Hematopoietic multipotent progenitor cell treated with erythropoietin and hydrocortisone succinate and interleukin-3 and kit ligand, for 4 days (in vitro differentiated cells): ENCODE measurements at places on chromosomes 2 and 18.

DNA sequence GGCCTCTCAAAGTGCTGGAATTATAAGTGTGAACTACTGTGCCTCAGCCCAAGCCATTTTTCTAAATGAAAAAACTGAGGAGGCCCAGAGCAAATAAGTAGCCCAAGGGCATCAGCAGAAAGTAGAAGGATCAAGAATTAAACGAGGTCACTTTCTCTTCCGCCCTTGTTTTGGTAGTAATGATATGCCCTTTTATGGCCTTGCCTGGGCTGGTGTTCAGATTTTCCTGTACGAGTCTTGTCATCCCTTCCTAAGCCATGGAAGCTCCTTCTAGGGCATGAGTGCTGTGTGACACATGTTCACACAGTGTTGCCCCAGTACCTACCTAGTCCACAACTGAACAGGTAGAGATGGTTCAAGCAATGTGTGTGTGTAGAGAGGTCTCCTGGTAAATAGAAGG is 6.6 kb downstream of the HPCAL1 start:
- DNase-seq: no peak

DNA sequence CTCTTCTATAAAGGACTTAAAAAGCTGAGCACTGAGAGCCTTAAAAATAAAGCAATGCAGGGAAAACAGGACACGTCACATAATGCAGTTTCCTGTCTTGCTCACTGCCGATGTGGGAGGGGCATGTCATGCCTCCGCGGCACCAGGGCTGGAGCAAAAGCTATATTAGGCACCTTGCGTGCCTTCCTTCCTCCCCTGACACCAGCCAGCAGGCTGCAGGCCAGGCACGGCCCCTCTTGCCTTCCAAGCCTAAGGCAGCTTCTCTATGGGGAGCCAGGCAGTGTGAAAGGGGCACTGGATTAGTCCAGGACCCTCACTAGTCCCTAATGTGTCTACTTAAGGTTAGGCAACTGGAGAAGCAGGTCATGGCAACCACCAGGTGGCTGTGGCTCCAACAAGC is 26.3 kb downstream of the MRPL35 start:
- DNase-seq: peak; percentile 64

GRCh38 chr2:28583899-28584553 is 88.2 kb downstream of the PLB1 start:
- DNase-seq: peak; percentile 77

GRCh38 chr2:171159372-171160118 is 1.1 kb downstream of the TLK1 start:
- peak; percentile 81 for DNase-seq

DNA sequence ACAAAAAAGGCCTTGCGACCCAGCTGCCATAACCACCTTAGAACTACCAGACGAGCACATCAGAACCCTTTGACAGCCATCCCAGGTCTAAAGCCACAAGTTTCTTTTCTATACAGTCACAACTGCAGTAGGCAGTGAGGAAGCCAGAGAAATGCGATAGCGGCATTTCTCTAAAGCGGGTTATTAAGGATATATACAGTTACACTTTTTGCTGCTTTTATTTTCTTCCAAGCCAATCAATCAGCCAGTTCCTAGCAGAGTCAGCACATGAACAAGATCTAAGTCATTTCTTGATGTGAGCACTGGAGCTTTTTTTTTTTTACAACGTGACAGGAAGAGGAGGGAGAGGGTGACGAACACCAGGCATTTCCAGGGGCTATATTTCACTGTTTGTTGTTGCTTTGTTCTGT is 48.8 kb downstream of the FEZ2 start:
- DNase-seq: peak; percentile 35

DNA sequence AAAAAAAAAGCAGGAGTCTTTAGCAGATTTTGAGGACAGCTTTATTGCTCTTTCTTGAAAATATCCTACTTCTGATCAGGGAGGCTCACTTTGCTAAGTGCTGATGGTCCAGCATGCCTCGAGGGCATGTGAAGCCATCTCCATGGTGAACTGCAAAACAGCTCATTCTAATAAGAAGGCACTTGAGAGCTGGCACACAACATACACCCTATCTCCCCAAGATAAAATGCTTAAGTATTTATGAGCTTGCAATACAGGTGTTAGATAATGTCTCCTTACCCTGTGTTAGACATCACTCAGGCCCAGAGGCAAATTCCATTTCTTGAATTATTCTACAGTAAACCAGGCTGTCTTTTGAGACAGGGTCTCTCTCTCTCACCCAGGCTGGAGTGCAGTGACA is 2.7 kb downstream of the ENOSF1 start:
- DNase-seq: no peak

DNA sequence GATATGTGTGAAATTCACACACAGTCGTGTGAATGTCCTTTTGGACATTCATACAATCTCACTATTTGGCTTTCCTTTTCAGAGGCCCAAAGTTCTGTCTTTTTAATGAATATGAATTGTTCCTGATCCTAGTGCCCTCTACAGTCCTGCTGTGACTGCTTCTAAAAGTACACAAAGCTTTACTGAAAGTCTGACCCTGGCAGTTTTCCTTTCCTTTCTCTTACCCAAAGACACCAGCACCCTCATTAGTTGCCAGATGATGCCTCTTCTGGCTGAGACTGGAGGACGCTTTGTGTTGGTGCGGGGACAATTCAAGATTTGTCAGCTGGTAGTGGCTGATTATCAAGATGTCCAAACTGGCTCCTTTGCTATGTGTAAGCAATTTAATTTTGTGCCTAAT is 81.8 kb upstream of the CDCA7 start:
- no peak for DNase-seq

DNA sequence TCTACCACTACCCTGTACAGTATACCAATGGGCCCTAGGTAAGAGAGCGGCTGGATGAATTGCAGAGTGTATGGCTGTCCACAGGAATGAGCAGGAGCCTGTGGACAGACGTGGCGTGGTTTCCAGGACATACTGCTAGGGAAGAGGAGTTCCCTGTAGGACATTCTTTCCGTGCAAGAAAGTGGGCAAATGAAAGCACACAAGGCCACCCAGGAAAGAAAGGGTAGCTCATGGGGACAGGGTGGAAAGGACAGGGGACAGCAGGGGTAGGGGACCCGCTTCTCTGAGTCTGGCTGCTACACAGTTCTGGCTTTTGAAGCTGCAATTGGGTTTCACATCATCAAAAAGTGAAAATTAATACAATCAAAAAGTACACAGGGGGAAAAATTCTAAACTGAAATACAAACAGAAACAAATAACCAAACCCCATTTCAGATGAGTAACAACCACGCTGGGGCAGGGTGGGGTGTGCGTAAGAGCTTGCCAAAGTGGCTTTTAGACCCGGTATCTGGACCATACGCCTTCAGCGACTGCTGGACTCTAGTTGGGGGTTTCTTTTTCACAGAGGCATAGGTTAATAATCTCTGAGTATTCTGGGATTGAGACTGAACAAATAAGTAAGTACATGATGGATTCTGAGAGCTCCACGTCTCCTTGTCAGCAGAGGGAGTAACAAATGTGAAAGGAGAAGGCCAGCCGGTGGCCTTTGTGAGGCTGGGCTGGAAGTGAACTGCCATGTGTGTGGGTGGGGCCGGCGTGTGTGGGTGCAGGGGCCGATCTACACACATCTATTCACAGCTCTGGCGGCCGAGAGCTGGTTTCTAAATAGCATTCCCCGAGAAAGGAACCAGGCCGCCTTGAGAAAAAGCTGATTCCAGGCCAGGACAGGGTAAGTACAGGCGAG is 84.0 kb downstream of the HDAC4 start:
- peak; percentile 31 for DNase-seq

GRCh38 chr2:72665448-72665847 is 160.4 kb downstream of the EXOC6B start:
- DNase-seq: no peak

GRCh38 chr2:225599856-225600255 is 200.3 kb downstream of the NYAP2 start:
- DNase-seq: no peak

GRCh38 chr18:63823516-63824219 is 48.5 kb downstream of the SERPINB7 start:
- DNase-seq: peak; percentile 68

DNA sequence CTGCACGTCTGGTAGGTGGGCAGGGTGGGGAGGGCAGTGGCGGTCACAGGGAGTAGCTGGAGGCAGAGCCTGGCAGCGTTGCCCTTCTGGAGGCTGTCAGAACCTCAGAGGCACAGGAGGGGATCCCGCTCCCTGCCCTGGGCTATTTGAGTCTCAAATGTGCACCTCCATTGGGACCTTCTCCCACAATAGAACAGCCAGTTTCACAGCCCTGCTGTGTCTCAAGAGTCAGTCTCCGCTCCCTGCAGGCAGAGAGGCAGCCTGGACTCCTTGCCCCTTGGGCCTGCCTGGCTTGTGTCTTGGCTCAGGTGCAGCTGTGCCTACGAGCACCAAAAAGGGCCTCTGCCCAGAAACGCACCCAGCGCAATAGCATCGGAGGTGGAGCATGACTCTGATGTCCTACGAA is 57.4 kb downstream of the FAM168B start:
- no peak for DNase-seq

DNA sequence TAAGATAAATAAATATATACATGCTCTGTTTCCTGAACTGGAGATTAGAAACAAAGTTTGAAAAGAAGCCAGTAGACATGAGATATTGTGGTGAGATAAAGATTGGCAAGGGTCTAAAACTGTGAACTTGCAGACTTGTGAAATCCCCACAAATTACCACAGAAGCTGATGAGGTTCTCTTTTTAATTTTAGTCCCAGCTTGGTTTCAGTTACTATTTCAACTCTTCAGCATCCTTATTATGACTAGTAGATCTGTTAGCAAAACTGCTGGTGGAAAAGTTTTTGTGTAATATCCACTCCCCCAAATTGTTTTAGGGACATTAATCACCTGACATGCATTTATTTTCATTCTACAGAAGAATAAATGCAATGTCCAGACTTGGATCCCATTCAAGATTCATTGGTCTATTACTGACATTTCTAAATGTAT is 20.8 kb downstream of the RASGRP3 start:
- peak; percentile 90 for DNase-seq

DNA sequence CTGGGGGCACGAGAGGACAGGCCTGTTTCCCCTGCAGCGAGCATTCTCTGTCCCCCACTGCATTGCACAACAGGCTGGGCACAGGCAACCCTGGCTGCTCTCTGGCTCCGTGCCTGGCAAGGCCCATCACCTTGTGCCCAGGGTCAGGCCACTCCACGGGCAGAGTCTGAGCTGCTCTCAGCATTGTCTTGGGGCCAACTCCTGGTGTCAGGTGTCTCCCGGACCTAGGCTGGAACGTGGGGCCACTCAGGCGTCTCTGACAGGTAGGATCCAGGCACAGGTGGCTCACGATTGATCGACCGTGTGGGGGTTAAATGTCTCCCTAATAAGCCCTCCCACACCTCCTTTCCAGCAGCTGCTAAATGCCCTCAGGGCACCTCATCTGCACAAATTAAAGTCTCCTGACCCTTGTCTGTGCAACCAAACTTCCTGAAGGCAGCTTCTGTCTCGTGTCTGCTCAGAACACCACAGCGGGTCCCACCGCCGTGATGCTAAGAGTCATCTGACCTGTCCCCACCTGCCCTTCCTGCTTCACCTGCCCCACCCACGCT is 66.6 kb upstream of the GPC1 start:
- DNase-seq: no peak

DNA sequence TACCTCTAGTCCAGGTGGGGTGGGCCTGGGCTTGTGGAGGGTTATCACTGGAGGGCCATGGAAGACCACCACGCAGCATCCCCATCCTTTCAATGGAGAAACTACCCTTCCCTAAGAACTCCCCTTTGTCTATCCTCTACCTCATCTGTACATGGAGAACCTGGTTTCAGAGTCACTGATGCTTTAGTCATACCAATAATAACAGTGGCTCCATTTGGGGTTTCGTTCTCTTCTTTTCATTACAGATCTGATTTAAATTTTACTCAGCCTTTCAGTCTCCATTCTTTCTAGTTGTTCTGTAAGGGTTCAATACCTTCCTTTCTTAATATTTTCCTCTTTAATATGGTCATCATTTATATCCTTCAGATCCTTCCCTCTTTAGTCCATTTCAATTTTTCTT is 54.6 kb upstream of the ZFP36L2 start:
- DNase-seq: no peak

DNA sequence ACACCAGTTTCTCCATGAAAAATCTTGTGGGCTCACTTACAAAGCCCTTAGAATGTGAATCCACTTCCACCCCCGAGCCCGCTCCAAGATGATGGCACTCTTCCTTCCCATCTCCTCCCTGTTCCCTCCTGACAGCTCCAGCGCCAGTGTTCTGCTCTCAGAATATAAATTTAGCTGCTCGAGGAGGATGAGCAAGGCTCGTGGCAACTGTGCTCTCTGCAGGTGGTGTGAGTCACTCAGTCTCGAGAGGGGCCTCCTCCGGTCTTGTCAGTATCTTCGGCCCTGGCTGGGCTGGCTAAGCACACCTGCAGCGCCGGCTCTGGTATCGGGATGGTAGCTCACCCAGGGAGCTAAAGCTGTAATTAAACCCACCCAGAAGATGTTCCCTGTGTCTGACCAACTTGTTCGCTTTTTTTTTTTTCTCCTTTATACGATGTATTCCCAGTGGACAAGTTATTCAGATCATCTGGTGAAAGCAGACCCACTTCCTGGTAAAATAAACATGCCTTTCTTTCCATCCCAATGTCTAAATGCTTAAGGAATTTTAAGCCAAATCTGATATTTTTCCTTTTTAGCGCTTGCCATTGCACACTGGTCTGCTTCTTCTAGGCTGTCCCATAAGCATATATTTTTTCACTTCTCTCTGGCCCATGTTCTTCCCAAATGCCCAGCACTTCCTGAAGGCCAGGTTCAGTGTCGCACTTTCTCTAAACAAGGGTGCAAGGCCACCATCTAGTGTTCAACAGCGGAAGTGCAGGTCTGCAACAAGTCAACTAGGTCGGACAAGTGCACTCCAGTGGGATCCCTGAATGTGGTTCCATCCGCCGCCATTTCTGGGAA is 31.4 kb upstream of the YPEL5 start:
- DNase-seq: peak; percentile 86

DNA sequence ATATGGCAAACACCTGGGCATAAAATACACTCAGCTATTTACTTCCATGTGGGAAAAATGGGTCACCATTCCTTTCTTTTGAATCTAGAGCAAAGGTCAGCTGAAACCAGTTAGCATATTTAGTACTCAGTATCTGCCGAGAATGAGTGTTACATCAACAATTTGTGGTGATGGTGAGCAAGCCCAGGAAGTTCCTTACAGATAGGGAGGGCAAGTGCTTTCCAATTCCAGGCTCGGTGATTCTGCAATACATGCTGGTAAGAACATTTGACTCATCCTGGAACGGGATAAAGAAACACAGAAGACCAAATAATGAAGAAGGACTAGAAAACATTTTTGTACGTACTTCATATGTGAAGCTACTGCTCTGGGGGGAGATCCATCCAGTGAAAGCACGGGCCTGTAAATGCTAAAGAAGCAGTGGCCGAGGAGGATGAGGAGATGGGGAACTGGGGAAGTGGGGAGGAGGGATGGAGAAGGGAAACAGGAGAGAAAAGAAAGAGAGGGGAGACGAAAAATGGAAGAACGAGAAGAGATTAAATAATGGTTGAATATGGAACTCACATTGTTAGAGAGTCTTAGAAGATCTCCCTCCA is 251.9 kb downstream of the TTC32 start:
- DNase-seq: no peak
